ENCODE measurements at places on chromosomes 1 and 21. TPM values are rescaled to one million over a fixed set of nuclear protein-coding genes. Genes with fewer than 3 reads are reported as not detected.

Gene THEM5
- not detected for total RNA-seq

Gene FAM78B
- 0.13 TPM for total RNA-seq

Gene UBE4B
- 24.2 TPM for total RNA-seq

Gene KCNK2
- total RNA-seq, result not detected

Gene APCS
- total RNA-seq, result not detected

Gene ARHGEF10L
- 0.95 TPM for total RNA-seq

Gene CD164L2
- not detected for total RNA-seq

Gene ST6GALNAC5
- not detected for total RNA-seq

Gene NES
- 293 TPM for total RNA-seq

DNA sequence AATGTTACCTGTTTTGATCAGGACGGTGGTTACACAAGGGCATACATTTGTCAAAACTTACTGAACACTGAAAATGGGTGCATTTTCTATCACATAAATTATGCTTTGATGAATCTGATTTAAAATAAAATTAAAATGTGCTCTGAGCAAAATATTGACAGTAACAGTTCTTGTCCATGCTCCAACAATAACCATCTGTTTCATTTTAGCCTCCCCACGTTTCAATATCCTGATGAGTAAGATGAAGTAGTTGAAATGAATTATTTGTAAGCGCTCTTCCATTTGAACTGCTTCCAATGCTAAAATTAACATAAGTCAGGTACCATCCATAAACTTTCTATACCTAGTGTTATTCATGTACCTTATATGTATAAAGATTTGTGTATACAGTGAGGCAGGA, 365.4 kb downstream of the LTN1 start:
- DNase-seq, result no peak

- no peak for DNase-seq
These were observed 4.2 kb downstream of the RNPC3 start for GRCh38 chr1:103529746-103530145.

DNA sequence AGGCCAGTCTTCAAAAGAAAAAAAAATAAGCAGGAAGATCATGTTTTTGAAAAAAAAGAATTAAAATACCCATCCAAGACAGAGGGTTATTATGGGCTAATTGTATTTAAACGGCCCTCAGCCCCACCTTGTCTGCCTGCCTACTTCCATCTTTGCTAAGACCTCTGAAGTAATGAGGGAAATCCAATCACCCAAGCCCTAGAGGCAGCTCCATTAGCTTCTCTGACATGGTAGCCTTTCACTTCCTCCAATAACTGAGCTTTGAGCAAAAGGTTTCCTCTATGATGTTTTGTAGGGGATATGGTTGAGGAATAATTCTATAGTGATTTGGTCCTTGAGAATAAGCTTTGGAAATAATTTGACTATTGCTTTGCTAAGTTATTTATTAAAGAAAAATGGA, 178.2 kb upstream of the SGIP1 start:
- DNase-seq, result no peak

DNA sequence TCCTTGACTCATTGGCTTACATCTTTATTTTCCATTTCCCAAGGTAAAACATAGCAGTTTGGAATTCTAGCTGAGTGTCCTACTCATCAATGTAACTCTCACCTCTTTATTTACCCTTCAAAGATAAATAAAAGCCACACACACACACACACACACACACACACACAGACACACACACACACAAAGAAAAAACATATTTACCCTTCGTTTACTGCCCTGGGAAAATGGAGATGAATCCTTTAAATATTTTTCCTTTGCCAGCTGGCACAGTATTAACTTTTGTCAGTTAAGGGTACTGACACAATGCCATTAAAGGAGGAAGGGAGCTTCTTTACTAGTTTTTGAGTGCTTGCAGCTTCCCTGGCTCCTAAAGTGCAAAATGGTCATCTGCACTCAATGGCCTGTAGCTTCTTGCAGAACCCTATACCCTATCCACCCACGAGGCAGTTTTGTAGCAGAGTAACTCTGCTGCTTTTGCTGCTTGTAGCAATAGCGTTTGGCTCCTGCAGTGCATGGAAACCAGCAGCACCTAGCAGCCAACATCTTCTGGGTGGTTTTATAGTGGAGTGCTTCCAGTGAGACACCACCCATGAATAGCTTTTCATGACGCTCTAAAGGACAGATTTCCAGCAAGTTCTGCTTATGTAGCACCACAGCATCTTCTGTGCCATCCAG, 103.7 kb downstream of the HS2ST1 start:
- DNase-seq, result no peak

DNA sequence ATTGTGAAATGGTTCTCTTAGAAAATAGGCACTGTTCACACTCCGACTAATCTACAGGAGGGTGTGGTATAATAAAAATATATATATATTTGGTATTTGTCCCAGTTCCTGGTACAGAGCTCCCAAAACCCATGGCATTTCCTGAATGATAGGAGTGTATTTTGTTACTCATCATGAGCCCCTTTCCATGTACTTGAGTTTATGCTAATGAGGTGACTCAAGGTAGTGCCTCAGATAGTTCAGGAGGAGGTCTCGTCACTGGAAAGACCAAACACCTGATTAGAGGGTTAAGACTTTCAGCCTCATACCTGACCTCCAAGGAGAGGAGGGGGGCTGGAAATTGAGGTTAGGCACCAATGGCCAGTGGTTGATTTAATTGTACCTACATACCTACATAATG, 57.9 kb downstream of the TTC3 start:
- DNase-seq, result no peak

GRCh38 chr1:107459204-107459904, 318.5 kb downstream of the NTNG1 start:
- no peak for DNase-seq

DNA sequence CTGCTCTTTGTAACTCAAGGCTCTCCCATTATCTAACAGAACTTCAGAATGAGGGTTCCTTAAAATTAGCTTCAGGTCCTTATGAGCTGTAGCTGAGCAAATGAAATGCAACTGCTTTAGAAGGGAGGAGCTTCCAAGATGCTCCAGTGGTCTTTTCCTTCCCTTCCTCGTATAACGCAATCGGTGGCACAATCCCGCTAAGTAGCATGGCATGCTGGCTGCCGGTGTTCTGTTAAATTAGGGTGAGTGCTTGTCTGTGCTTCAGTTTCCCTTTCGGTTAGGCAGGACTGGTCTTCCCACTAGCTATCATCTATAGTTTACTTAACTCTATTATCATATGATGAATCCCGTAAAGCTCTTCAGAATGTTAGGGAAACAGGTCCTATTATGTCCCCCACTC, 917 bp downstream of the KIAA0040 start:
- no peak for DNase-seq

- DNase-seq, result no peak
These were observed 4.0 kb upstream of the IFI16 start for GRCh38 chr1:159005676-159006075.

- no peak for DNase-seq
These were observed 5.1 kb downstream of the PEF1 start for GRCh38 chr1:31639543-31639942.

- no peak for DNase-seq
These were observed 160.1 kb downstream of the SLC45A1 start for GRCh38 chr1:8477983-8478362.

DNA sequence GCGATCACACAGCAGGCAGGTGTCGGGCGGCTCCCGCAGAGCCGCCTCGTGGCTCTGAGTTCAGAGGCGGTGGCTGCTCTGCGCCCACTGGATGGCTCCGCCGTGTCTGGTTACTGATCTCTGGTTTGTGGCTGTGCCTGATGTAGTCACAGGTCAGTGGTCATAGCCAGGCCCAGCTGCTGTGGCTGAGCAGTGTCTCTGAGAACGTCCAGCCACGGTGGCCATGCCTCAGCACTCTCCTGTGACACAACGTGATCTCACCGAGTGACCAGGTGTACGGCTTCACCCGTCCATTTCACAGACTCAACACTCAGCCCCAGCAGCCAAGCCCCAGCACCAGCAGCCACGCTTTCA, 61.2 kb downstream of the KCNN3 start:
- no peak for DNase-seq

DNA sequence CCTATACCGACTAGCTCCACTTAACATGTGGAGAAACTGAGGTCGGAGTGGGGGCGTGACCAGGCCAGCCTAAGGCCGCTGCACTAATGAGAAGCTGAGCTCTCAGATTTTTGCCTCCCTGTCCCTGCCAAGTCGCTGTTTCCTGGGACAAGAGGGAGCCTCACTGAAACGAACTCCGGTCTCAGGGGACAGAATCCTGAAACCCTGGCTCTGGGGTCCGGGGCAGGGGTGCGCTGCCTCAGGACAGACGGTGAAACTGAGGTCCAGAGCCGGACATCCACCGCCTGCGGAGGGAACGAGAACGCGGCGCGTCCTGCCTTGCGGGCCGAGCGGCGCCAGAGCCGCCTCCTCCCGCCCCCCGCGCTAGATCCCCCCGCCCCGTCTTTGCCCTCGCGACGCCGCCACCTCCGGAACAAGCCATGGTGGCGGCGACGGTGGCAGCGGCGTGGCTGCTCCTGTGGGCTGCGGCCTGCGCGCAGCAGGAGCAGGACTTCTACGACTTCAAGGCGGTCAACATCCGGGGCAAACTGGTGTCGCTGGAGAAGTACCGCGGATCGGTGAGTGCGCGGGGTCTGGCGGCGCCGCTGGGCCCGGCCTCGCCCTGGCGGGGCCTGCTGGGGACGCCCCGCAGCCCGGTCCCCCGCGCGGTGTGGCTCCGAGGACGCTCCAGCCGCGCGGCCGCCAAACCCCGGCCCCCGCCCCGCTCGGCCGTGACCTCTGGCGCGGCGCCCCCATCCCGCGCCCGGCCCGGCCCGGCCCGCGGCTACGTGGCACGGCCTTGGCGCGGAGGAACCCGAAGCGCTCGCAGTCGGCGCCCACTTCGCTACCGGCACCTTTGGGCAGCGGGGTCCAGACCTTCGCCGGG, at the start of gene GPX7:
TSS of gene GPX7 (plus strand) at position 381 of the 865 bp plus-strand sequence. CDS start at position 420, 39 bp downstream.
- DNase-seq, result no peak

- DNase-seq, result no peak
These were observed 13.4 kb downstream of the KCNE1 start for GRCh38 chr21:34498623-34499022.

All from pulmonary artery endothelial cell (primary cell).